Stimulated activated CD4-positive, alpha-beta T cell treated with anti-CD3 and anti-CD28 coated beads, Interleukin-15, amount 100 ng/mL, for 1 hour (primary cell): ENCODE measurements at places on chromosomes 13 and 19.
A peak's percentile ranks its signal among the peaks of the same experiment; 100 is the strongest.

DNA sequence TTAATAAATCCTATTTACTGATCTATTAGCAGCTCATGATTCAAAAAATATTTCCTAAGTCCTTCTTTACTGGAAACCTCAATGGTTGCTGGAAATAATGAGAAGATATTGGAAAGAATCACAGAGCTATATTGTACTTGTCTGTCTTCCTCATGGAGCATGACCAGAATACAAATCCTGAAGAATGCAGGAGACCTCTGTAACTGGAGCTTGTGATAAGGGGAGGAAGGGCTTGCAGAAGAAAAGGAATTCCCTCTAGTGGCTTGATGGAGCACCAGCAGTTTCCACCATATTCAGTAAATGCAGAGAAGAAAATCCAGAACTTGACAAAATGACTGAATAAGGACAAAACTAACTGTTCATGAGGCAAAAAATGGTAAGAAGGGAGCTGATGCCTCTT, 1333.1 kb downstream of the EFNB2 start:
- no peak for DNase-seq

DNA sequence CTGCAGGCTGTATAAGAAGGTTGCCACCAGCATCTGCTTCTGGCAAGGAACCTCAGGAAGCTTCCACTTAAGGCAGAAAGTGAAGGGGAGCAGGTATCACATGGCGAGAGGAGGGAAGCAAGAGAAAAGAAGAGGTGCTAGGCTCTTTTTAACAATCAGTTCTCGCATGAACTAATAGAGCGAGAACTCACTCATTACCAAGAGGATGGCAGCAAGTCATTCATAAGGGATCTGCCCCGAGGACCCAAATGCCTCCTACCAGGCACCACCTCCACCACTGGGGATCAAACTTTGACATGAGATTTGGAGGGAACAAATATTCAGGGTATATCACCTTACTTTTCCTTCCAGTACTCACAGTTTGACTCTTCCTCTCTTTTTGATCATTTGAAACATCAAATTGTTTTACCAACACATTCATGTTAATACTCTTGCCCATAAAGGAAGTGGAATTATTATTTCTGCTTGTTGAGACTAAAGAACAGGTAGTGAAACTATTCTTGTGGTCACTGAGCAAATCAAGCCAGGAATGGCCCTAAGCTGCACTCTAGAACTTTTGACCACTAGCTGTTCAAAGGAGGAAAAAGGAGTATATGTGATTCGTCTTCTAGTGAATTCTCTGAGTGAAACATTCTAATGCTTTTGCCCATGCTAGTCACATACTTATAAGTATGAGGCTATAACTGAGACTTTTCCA, 45.0 kb downstream of the LACC1 start:
- no peak for DNase-seq

DNA sequence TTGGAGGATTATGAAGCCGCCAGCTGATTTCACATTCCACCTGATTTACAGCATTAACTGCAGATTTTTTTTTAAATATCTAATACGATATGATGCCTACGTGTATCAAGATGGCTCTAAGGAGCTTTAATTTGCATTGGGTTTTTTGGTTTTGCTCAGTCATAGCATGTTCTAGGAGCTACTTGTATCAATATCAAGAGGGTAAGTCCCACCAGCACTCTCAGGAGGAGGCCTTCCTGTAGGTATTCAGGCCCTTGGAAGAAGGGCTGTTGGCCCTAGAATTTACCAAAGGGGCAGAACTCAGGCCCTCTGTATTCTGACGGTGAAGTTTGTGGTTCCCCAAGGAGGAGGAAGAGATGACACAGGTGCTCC, 97.2 kb upstream of the IPO5 start:
- no peak for DNase-seq

- DNase-seq: no peak
Observed at GRCh38 chr13:100106705-100107104, 17.8 kb downstream of the PCCA start.

GRCh38 chr13:63696055-63696454, 2280.4 kb upstream of the PCDH20 start:
- no peak for DNase-seq

DNA sequence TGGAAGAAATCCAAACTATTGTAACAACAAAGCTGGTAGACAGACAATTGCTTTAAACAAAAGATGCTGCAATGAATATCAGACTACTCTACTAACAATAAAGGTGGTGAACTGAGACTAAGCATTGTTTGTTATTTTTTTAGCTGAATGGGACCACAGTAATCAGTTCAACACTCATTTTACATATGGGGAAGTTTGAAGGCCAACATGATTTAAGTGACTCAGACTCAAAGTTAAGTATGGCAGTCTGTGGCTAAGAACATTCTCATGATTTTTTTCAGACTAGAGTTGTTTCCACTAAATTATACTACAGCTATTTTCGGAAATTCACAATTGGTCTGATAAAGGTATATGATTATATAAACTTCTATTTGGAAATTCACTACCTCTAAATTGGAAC, 10.4 kb downstream of the EXOSC8 start:
- DNase-seq: no peak

DNA sequence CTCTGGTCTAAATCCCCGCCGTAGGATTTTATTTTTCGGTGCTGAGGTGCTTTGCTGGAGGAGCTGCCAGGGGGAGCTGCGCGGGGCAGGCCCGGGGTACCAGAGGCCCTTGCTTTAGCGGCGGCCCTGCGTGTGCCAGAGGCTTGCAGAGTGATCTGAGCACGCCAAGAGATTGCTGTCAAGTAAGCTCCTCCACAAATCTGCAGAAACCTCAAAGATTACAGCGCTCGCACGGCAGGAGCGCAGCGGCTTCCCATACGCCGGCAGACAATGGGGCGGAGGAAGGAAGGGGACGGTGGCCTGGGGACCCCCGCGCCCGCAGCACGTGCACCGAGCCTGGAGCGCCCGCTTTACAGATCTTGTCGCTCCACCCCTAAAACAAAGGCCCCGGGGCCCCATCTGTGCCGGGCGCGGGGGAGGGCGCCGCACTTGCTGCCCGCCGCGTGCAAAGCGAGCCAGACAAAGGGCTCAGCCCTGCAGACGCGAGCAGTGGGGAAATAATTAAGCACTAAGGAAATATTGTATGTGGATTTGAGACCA, 9.1 kb upstream of the C19orf12 start:
- peak; percentile 37 for DNase-seq

DNA sequence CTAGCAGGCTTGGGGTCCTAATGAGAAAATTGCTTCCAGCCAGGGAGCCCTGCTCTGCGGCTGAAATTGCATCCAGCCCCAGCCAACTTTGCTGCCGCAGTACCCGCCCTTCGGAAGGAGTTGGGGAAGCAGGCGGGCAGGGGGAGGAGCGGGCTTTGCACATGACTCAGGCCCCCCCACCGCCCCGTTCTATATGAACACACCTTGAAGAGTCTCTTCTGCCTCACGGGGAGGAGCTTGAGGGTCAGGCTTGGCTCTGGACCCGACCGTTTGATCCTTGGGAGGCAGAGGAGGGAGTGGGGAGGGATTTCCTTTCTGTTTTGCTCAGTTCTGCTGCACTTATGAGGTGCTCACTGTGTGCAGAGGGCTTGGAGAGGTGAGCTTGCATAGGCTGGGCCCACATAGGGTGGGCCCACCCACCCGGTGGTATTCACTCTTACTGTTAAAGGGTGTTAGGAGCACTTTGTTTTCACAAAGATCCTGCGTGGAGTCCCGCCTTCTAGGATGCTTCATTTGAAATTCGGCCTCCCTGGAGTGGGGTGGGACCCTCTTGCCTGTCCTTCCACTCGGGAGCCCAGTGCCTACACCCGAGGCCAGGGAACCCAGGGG, 46.5 kb downstream of the LYL1 start:
- no peak for DNase-seq

GRCh38 chr13:81987159-81987558, 1646.2 kb upstream of the SPRY2 start:
- DNase-seq: no peak

- DNase-seq: no peak
Observed at GRCh38 chr13:112103260-112103838, 36.4 kb downstream of the SOX1 start.

- DNase-seq: no peak
Observed at GRCh38 chr19:45117167-45117594, 24.2 kb downstream of the PPP1R37 start.

- DNase-seq: no peak
Observed at GRCh38 chr13:104823709-104824108, 1711.8 kb downstream of the EFNB2 start.

- DNase-seq: no peak
Observed at GRCh38 chr19:51466723-51467122, 8.5 kb upstream of the SIGLEC8 start.

- DNase-seq: no peak
Observed at GRCh38 chr13:46685006-46685730, 111.8 kb downstream of the ESD start.

GRCh38 chr13:98507282-98507797, 69.6 kb downstream of the STK24 start:
- DNase-seq: no peak

DNA sequence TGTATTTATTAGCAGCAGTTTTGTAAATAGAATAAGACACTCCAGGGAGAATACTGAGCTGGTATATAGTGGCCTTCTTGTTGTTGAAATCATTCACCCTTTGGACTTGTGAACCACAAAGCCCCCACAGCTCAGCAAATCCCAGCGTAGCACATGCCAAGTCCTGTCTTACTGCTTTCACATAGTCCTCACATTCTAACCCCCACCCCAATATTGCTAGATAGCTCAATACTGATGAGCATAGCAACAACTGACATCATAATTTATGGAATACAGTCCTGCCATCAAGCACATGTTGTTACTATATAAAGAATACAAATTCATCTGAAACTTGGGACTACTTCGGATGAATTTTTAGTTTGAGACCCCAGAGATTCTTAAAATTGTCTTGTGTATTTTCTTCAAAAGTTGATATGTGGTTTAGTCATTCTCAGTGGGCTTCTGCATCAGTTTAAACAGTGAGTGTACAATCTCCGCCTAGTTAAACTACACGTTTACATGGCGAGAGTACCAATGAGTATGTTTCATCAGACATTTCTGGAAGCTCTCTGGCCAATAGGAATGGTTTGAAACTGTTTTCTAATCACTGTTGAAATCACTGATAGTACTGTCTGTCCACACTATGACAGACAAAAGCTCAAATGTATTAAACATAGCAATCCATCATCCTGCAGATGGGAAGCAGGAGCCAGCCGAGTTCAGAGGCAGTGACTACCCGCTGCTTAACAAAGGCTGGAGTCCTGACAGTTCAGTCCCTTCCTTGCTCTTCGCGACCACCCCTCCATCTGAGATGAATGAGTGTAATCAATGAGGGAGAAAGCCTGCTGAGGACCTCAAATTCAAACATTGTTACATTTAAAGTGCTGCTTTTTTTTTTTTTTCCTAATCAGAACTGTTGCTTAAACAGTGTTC, 15.2 kb downstream of the DACH1 start:
- DNase-seq: no peak

GRCh38 chr19:39826311-39826945, 7.5 kb downstream of the DYRK1B start:
- DNase-seq: no peak

DNA sequence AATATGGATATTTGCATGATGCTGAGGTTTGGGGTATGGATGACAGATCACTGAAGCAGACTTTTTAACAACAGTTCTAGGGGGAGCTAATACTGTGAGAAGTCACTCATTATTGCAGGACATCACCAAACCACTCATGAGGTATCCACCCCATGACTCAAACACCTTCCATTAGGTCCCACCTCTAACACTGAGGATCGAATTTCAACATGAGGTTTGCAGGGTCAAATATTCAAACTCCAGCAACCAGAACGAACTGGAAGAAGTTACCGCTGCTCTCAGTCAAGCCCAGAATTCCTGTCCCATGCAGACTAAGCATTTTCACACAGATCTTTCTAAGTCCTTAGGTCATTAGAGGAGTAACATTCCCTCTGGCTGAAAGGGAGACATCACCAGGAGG, 758.9 kb downstream of the UQCRFS1 start:
- no peak for DNase-seq

DNA sequence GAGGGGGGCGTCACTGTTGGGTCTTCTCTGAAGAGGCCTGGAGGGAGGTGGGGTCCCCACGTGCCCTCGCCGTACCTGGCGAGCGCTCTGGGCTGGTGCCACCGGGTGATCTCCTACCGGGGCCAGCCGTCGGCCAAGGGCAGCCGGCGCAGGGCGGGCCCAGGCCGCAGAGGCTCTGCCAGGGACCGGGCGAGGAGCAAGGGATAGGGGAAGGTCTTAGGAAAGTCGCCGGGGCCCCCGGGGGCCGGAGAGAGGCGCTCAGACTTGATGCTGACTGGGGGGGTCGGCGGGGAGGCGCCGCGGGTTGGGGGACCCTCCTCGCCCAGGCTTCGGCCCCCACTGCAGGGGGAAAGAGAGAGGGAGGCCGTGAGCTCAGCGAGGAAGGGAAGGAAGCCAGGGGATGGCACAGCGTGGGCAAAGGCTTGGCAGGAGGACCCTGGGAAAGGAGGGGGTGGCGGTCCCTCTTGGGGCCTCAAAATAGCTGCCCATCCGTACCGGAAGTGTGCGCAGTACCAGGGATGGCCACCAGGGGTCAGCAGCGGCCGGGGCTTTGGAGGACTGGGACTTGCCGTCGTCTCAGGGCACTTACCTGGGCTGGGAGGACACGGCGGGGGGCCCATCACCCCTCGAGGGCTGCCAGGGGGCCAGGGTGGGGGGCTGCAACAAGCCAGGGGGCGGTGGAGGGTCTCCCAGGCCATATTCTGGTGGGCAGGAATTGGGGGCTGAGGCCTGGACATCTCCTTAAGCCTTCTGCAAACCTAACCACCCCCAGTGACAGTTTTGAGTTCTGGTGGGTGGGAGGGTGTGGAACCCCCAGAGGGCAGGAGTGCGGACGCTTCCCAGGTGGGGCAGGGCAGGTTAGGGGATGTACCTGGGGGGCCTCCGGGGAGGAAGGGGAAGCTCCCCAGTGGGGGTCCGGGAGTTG, 7.7 kb upstream of the TMEM161A start:
- DNase-seq: peak; percentile 76

DNA sequence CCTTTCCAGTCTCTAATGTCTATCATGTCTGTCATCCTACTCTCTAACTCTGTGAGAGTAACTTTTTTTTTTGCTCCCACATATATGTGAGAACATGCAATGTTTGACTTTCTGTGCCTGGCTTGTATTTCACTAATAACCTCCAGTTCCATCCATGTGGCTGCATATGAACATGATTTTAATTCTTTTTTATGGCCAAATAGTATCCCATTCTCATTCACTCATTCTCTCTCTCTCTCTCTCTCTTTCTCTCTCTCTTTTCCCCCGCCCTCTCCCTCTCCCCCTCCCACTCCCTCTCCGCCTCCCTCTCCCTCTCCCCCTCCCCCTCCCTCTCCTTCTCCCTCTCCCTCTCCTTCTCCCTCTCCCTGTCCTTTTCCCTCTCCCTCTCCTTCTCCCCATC, 52.0 kb downstream of the DNAJC3 start:
- no peak for DNase-seq

- DNase-seq: no peak
Observed at GRCh38 chr19:3977242-3978143, 6.6 kb upstream of the DAPK3 start.

GRCh38 chr13:48653472-48653939, at the start of gene CYSLTR2:
TSS of gene CYSLTR2 (plus strand) at chr13:48653929. CDS start at chr13:48706818, 52,889 bp downstream.
- DNase-seq: no peak

- DNase-seq: no peak
Observed at GRCh38 chr13:40732658-40733057, 38.3 kb downstream of the MRPS31 start.
